ENCODE measurements at places on chromosomes 5 and 9. TPM values are rescaled to one million over a fixed set of nuclear protein-coding genes. Genes with fewer than 3 reads are reported as not detected.
A peak's percentile ranks its signal among the peaks of the same experiment; 100 is the strongest.

DNA sequence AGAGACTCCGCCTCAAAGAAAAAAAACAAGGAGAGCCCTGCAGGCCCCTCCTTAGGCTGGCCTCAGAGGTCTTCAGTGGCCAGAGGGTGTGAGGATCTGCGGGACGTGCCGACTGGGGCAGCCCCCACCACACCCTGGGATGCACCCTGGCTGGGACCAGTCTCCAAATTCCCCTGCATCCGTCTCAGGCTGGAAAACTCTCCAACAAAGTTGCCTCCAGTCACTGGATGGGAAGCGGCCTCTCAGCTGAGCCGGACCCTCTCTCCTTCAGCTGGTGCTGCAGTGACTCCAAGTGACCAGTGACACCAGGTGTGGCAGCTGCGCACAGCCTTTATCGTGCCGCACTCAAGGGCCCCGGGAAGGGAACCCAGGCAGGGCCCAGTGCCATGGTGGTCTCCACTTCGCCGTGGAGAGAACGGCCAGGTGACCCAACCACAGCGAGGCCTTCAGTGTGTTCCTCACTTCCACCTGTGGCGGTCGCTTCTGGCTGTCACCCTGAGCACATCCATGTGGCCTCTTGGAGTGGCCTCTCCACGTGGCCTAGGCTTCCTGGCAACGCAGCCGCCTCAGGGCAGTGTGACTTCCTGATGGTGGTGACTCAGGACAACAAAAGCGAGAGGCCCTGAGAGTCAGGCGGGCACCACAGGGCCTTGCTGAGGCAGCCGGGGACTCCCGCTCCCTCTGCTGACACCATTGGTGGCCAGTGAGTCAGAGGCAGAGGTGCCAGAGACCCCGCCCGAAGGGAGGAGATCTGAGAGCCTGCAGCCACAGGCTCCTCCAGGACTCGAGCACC is 19.3 kb upstream of the CAMSAP1 start:
- peak; percentile 30 for DNase-seq

- no peak for DNase-seq
Measured at GRCh38 chr9:89744255-89744648, 139.4 kb downstream of the GADD45G start.

- DNase-seq, result no peak
Measured at GRCh38 chr5:77360381-77360780, 131.7 kb downstream of the WDR41 start.

DNA sequence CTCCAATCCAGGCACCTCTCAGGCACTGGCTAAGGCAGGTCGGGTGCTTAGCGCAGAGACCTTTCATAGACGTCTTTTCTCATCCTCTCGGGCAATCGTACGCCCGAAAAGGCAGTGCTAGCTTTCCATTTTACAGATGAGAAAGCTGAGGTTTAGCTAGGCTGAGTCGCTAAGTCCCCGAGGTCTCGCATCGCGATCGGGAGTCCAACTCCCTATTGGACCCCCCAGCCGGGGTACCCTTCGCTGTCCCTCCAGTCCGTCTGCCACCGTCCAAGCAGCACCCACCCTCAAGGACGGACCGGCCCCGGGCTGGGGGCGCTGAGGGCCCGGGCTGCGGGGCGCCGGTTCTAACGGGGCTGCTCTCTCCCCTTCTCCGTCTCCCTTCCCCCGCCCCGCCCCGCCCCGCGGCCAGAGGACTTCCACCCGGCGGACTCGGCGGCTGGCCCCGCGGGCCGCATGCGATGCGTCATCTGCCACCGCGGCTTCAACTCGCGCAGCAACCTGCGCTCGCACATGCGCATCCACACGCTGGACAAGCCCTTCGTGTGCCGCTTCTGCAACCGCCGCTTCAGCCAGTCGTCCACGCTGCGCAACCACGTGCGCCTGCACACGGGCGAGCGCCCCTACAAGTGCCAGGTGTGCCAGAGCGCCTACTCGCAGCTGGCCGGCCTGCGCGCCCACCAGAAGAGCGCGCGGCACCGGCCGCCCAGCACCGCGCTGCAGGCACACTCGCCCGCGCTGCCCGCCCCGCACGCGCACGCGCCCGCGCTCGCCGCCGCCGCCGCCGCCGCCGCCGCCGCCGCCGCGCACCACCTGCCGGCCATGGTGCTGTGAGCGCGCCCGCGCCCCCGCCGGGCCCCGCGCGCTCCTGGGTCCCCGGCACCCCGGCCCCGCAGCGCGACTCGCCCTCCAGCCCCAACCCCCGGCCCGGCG is 12.5 kb upstream of the EXOSC2 start:
- peak; percentile 23 for DNase-seq

GRCh38 chr5:67283988-67284487 is 87.4 kb upstream of the CD180 start:
- DNase-seq, result no peak

DNA sequence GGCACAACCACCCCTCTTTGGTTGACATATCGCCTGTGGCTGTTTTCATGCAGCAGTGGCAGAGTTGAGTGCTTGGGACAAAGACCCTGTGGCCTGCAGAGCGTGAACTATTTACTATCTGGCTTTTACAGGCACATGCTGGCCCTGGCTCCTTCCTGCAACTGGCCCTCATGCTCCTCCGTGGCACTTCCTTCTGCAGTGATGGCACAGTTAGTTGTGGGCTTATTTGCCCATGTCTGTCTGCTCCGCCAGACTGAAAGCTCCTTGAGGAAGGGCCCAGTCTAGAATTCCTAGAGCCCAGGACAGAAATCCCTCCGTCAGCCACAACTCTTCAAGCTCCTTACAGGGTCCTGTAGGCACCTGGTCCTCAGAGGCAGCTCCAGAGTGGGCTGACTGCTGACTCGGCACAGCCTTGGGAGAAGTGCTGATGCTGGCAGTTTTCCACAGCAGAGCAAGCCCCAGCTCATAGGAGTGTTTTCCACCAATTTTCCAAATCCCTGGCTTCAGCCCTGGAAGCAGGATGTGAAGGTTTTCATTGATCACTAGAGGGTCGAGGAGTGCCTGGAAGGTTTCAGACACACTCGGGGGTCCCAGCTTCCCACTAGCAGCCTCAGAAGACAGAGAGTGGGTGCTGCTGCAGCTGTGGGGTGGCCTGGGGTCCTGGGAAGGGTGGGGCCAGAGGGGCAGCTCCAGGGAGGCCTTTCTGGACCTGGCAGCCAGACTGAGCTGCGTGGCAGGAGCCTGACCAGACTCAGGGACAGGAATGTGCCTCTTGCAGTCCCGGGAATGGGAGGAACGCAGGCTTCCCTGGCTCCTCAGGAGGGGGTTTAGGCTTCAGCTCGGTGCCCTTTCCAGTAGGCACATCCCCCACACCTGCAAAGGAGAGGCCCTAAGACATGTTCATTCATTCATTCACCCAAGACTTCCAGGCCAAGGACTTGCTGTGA is 56.5 kb upstream of the ANGPTL2 start:
- DNase-seq, result peak; percentile 63

- DNase-seq, result no peak
Measured at GRCh38 chr5:175681968-175682340, 24.1 kb downstream of the HRH2 start.

- DNase-seq, result no peak
Measured at GRCh38 chr5:41122459-41122858, 51.3 kb upstream of the MROH2B start.

DNA sequence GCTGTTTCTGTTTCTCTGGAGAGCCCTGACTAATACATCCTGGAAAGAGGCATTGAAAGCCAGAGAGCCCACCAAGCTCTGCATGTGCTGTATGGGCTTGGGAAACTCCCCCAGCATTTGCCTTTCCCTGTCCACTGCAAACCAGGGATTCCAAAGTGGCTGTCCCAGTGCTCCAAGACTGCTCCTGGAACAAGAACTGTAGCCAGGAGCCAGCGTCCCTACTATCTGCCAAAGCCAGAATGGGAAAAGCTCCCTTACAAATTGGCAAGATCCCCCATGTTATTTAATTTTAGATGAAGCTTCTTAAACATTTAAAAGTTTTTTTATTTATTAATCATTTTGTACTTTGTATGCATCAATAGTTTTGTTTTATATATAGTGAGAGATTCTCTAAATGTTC is 263.2 kb downstream of the GABRB2 start:
- DNase-seq, result no peak

DNA sequence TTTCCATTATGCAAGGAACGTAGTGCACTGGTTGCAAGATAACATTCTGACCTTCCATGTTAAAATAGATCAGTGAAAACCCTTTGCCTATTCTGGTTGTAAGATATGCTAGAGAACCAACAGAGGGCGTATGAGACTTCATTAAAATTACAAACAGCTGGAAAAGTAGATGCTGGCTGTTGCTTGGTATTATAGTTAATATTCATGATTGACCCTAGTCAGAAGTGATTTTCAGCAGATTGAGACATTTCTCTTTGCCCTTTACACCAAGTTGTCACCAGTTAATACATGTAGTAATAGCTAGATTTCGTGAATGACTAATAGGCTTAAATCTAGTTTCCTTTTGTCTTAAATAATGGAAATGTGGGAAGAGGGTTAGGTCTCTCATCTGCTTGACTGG is 13.8 kb upstream of the FGF18 start:
- DNase-seq, result no peak

DNA sequence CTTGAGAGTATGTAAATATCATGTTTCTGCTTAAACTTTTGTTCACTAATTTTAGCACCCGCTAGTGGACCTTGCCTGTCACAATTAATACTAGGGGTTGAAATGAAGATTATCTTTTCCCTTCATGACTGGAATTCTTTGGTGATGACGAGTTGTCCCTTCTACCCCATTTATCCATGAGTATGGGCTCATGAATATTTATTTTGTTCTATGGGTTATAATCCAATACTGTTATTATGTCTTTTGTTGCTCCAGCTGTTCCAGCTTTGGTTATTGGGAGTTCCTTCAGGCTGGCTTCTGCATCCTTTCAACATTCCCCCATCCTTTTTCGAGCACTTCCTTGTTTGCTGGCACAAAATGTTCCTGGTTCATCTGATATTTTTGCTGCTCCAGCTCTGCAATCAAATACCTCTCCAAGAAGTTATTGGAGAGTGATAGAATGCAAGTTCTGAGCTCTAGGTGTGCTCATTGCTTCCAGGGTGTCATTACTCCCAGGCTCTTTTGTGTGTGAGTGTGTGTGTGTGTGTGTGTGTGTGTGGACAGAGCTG is 19.7 kb upstream of the ARHGEF28 start:
- no peak for DNase-seq

GRCh38 chr5:72067682-72068470 is 39.4 kb upstream of the MAP1B start:
- no peak for DNase-seq

- DNase-seq, result no peak
Measured at GRCh38 chr5:170655476-170655875, 128.0 kb upstream of the GABRP start.

RETREG1 gene
- 2.9 TPM for total RNA-seq

COL5A1 gene
- total RNA-seq, result 99.6 TPM

ZFYVE16 gene
- 10.0 TPM for total RNA-seq

TSSK1B gene
- not detected for total RNA-seq

GMCL2 gene
- not detected for total RNA-seq

PCDHB4 gene
- 5.1 TPM for total RNA-seq

GFI1B gene
- total RNA-seq, result not detected

SURF2 gene
- total RNA-seq, result 4.4 TPM

PCDHA11 gene
- total RNA-seq, result not detected

CERCAM gene
- 70.5 TPM for total RNA-seq

GPR150 gene
- total RNA-seq, result 9.6 TPM

SLC6A18 gene
- not detected for total RNA-seq

LAMC3 gene
- 1.6 TPM for total RNA-seq

Measured in ascending aorta (tissue), 2 donors.